ENCODE measurements at places on chromosomes 2 and 18.
A peak's percentile ranks its signal among the peaks of the same experiment; 100 is the strongest.

DNA sequence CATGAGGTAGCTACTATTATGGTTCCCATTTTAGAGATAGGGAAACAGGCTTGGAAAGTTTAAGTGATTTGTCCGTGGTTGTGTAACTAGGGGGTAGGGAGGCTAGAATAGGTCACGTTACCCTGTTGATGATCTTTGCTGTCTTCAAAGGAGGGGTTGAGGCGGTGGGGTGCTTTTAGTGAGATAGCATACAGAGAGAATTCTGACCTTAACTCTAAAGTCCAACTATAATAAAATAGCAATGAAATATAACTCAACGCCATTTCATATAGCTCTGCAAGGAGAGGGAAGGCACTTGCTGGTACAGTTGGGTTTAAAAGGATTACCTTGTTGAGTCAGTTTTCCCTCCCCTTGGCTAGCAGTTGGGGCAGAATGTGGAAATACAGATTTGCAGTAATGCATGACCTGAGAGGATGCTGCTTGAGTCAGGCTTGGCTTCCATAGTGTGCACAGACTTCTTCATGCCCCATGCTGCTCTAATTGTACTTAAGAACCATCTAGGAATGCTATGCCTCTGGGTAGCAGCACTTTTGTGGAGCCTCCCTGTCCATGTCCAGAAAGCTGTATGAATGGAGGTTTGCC lies 143.9 kb downstream of the LTBP1 start:
- no peak for DNase-seq

DNA sequence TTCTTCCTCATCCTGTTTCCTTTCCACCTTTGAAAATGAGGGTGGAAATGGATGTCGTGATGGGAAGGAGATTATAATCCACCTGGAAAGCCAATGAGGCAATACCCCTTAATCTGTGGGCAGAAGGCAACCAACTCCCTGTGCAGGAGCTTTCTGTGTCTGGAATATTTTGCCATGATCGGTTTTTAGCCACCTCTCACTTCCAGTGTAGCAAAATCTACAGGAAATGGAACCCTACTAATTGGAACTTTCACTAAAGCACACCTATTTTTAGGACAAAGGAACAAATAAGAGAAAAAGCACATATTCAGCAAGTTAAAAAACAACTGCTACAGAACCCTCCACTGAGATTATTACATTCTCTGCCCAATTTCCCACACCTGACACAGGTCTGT lies 112.1 kb upstream of the SMAD7 start:
- no peak for DNase-seq

GRCh38 chr2:3313781-3314375 lies 63.7 kb downstream of the EIPR1 start:
- no peak for DNase-seq

- no peak for DNase-seq
Observed at GRCh38 chr18:37663446-37663845, 97.8 kb upstream of the CELF4 start.

- no peak for DNase-seq
Observed at GRCh38 chr2:217468042-217468830, 534.6 kb downstream of the TNS1 start.

DNA sequence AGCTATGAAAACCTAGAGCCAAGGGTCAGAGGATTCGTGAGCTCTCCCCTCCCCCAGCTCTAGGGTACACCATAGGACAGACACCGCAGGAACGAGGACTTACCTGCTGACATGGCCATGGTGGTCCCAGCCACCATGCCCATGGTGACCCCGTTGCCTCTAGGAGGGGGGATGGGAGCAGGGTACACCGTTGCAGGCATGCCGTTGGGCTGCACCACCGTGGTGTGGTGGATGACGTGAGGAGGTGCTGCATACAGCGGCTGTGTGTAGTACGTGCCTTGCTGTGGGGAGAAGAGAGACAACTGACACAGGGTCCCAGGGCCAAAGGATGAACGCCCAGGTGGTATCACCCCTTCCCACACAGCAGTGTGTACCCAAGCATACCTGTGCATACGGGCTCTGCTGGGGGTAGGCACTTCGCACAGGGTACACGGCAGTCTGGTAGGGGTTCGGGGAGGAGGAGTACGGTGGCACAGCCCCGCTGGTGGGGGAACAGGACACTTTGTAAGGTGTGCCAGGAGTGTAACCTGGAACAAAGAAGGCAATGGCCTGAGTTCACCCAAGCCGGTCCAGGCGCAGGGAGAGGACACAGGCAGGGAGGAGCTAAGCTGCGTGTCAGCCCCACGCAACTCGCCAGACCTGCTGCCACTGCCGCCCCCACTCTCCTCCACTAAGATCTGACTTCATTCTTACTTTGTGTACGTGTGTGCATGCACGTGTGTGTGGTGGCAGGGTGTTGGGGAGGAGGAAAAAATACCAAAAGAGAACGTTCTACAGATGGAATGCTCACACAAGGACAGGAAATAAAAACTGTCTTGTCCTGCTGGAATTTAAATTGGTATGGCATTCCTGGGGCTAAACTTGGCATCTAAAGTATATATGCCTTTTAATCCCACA lies 37.8 kb downstream of the FAM168B start:
- peak; percentile 52 for DNase-seq

DNA sequence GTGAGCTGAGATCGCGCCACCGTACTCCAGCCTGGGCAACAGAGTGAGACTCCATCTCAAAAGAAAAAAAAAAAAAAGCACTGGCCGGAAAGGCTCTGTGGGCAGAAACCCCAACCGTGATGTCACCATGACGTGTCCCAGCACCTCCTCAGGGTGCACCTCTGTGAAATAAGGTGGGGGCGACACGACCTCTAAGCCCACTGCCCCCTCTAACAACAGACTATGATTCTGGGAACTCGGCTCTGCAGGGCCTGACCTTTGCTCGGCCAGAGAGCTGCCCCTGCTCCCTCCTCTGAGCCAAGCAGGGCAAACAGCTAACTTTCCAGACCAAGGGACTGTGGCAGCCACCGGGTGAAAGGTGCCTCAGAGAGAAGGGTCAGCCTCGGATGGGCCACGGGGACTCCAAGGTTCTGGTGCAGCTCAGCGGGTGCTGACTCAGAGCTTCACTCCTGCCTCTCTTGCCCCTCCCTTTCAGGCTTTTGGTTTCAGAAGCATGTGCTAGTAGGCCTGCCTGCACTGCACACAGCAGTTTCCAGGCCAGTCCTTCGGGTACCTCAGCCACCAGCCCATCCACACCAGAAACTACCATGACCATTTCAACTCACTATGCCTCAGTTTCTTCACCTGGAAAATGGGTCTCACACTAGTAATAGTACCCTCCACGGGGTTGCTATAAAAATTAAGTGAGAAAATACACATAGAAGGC lies 8.0 kb downstream of the TMBIM1 start:
- peak; percentile 88 for DNase-seq

- DNase-seq: no peak
Observed at GRCh38 chr2:4053769-4054493, 350.6 kb downstream of the DCDC2C start.

- no peak for DNase-seq
Observed at GRCh38 chr2:62499430-62500060, 6.5 kb downstream of the TMEM17 start.
